ENCODE measurements at places on chromosomes 5 and 9.

DNA sequence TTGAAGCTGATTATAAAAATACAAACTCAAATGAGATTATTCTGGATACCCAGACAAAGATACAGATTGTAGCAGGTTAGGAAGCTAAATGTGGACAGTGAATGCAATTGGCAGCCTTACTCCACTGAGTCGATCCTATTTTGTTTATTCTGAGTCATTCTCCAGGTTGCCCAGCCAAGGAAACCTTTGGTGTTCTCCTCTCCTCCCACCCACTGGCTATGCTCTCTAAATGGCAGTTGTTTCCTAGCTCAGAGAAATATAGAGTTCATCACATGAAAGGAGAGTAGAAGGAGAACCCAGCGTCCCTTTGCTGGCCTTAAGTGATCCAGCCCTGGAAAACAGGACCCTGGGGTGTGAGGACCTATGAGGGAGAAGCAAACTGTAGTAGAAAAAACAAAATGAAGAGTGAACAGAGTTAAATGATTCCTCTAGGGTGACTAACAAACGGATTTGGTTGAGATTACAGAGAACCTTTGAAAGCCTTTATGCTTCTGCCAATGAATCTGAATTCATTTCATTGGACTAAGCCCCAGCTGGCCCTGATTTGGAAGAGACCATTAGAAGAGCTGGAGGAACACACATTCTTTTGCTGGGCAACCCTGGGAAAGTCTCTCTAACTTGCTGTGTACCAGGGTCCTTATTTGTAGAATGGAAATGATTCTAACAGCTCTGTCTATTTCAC is 95.1 kb downstream of the BRINP1 start:
- DNase-seq: no peak

GRCh38 chr9:121021301-121021700 is 28.8 kb downstream of the C5 start:
- DNase-seq: no peak

- DNase-seq: no peak
These were observed 85.7 kb upstream of the NIPBL start for GRCh38 chr5:36790847-36791246.

GRCh38 chr9:14479163-14479560 is 165.2 kb upstream of the NFIB start:
- no peak for DNase-seq

GRCh38 chr5:151923866-151924476 is 680 bp downstream of the GLRA1 start:
- DNase-seq: no peak

DNA sequence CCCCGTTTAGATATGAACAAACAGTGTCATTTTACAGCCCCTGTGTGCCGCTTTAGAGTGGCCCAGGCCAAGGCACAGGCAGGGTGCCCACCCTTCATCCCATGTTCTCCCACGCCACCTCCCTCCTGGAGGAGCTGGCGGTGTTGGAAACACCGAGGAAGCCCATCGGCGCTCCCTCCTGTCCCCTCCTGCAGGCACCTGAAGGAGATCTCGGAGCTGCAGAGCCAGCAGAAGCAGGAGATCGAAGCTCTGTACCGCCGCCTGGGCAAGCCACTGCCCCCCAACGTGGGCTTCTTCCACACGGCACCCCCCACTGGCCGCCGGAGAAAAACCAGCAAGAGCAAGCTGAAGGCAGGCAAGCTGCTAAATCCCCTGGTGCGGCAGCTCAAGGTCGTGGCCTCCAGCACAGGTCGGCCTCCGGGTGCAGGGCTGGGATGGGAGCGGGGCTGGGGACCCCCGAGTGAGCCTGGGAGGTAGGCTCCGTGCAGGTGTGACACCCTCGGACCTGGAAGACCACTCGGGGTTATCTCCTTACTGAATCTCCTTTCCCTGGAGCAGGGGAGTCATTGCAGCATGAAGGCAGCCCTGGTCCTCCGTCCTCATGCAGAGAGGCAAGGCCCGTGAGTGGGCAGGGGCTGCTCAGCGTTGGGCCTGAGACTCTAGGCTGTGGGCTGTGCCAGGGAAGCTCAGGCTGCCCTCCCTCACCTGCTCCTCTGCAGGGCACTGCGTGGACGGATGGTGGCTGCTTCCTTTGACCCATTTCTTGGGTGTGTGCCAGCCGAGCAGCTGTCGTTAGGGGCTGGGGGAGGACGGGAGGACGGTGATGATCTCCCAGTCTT is 113.9 kb downstream of the WNK2 start:
- no peak for DNase-seq
